NCI-H82 (cell line): ENCODE measurements at places on chromosomes 6 and 20.

- DNase-seq = no peak
Measured at GRCh38 chr6:31094389-31094881, 17.9 kb downstream of the C6orf15 start.

GRCh38 chr6:15675536-15676220 lies 12.8 kb upstream of the DTNBP1 start:
- no peak for DNase-seq

DNA sequence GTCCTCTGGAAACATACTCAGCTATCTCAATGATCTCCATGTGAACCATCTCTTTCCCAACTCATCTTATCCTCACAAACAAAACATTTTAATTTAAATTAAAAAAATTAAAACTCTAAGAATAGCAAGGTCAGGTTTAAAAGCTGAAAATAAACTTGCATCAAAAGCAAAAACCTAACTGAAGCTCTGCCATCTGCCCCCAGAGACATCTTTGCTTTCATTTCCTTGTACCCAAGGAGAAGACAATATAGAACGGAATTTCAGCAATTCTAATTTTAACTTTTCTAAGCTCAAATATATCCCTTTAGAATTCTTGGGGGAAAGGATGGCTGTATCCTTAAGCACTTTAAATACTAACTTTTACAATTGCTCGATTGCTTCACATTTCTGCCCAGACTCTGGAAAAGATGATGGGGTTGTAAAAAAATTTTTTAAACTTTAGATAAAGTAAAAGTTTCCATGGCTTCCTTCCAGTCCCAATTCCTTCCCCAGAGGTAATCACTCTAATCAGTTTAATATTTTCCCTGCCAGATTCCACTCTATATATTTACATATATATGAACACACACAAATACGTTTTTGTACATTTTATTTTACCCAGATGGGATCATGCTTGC lies 69.2 kb upstream of the SMIM29 start:
- no peak for DNase-seq

- DNase-seq = no peak
Measured at GRCh38 chr6:38847497-38847896, 132.4 kb downstream of the DNAH8 start.

DNA sequence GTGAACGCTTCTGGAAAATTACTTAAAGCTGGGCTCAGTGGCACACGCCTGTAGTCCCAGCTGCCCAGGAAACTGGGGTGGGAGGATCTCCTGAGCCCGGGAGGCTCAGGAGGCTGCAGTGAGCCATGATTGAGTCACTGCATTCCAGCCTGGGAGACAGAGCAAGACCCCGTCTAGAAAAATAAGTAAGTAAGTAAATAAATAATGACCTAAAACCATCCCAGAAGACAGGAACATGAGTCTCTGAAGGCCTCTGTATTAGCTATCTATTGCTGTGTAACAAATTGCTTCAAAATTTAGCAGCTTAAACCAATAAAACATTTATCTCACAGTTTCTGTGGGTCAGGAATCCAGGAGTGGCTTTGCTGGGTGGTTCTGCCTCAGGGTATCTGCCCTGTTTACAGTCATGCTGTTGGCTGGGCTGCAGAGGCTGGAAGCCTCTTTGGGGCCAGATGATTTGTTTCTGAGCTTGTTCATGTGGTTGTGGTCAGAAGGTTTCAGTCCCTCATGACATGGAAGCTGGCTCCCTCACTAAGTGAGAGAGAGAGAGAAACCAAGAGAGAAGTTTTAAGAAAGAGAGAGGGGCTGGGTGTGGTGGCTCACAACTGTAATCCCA lies 48.4 kb upstream of the NCOA3 start:
- DNase-seq = no peak

- peak; percentile 95 for DNase-seq
Measured at GRCh38 chr6:158046201-158047126, 64.8 kb downstream of the SYNJ2 start.

DNA sequence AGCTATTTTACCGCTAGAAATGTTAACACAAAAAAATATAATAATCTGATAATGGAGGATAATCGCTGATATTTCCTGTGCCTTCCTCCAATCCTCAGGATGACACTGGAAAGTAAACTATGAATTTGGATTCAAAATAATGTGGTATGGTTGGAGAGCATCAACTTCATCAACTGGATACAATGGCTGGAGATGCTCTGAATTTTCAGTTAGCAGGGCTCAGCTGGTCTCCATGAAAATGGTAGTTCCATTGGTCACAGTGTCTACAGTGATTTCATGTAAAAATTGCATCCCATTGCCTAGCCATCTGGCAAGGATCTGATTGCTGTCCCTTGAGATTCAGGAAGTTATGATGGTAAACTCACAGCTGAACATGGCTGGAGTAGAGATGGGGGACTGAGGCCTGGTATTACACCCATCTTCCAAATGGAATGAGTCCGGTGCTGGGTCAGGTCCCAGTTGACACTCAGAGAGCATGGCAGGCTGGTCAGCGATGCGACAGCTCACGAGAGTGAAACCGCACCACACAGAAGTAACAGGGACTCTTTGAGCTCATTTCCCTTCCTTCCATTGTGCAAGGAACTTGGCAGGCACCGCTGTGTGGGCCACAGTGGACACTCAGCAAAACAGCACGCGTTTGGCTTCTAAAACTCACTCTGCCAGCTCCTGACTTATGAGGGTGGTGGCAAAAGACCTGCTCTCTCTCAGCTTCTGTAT lies 142.4 kb upstream of the TNFAIP3 start:
- no peak for DNase-seq

DNA sequence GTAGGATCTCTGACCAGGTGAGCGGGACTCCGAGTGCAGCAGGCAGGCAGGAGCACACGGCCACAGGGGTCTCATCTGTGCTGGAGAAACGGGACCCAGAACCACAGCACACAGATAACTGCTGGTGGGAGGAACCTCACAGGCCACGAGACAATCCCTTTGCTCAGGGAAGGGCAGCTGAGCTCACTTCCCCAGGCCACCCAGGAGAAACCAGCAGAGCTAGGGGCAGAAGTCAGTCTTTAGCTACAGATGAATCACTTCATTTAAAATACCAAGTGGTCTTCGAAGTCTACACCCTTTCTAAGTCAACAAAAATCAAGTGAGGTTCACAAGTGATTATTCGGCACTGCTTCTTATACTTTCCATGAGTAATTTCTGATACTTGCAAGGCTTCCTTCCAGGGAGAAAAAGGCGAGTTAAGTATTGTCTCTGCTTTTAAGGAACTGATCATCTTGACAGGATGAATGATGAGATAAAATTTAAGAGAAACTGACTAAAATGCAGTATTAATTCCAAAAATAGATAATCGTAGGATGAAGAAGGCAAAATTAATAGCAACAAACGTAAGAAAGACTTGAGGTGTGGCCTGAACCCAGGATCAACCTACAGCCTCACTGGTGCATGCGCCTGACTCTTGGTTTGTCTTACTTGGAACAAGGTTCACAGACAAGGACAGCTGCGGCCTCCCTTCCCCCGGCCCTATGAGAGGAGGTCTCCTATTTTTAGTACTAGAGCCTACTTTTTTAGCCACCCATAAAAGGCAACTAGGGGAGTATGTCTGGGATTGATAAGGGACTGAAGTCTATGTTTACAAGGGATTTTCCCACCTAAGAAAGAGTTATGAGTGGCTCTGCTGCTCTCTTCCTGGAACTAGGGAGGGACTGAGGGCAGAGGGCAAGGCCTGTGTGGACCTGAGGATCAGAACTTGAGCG lies 233.6 kb downstream of the TTLL2 start:
- DNase-seq = no peak

DNA sequence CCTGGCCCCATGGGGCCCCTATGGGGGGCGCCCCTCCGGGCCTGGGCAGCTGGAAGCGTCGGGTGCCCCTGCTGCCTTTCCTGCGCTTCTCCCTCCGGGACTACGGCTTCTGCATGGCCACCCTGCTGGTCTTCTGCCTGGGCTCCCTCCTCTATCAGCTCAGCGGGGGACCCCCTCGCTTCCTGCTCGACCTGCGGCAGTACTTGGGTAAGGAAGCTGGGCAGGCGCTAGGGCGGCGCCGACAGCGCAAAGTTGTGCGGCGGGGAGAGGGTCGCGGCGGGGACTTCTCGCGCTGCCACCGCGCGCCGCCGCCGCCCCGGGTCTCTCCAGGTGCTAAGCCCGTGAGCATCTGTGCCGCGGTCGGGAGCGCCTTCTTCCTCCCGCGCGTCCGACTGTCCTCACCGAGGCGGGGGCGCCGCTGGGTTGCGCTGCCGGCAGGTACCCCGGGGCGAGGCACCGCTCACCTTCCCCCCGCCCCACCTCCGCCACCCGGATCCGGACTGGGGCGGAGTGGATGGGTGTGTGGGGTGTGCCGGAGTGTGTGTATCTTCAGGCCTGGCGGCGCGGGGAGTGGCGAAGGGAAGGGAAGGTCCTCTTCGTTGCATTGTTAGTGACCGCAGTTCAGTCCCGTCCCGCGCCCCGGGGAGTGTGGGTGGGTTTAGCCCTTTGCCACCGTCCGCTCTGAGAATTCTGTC lies 788 bp downstream of the UST start:
- peak; percentile 47 for DNase-seq

DNA sequence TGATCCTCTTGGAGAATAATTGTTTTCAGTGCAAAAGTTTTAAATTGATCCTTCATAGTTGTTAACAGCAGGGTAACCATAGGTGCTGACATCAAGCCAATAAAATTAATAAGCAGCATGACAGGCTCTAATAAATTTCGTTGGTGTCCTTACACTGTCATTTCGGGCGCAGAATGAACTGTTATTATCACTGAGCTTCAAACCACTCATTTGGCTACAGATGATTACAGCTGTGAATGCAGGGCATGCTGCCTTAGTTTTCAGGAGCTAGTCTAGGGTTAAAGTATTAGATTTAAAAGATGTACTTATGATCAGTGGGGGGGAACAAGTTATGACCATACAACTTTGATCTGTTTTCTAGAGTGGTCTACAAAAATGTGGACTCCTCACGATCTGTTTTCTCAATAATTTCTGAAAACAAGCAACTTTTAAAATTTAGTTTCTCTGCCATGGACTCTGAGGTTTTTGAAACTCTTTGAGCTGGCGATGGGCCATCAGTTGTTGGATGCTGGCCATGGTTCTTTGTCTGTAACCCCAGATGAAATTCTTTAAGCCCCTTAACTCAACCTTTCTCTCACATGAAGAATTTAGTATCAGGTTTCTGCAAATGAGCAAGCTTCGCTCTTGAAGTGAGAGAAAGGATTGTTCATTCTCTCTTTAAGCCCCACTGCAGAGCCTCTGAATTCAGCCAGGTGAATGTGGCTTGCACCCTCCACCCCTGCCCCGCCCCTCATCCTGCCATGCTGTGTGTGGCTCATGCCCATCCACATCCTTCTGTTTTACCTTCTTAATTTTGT lies 99.1 kb upstream of the MTHFD1L start:
- DNase-seq = peak; percentile 3

DNA sequence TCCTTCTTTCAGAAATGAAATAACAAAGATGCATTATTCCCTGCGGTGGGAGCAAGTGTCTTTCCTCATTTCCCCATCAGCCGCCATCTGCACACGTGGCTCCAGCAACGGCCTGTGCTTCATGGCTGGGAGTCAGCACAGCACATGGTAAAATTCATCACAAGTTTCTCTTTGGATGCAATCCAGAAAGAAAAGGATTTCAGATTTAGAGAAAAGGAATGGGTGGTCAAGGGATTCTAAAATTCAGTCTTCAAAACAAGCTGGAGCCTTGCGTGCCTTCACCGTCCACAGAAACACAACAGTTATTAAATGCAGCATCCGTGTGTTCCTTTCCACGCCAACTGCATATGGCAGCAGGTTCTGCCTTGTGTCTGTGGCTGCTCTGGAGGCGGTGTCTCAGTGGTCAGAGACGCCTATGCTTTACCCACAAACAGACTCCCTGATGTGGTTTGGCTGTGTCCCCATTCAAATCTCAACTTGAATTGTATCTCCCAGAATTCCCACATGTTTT lies 107.6 kb downstream of the THBS2 start:
- DNase-seq = no peak

- no peak for DNase-seq
Measured at GRCh38 chr6:85771455-85771854, 128.8 kb upstream of the SYNCRIP start.
